ENCODE measurements at places on chromosomes 4 and X.

DNA sequence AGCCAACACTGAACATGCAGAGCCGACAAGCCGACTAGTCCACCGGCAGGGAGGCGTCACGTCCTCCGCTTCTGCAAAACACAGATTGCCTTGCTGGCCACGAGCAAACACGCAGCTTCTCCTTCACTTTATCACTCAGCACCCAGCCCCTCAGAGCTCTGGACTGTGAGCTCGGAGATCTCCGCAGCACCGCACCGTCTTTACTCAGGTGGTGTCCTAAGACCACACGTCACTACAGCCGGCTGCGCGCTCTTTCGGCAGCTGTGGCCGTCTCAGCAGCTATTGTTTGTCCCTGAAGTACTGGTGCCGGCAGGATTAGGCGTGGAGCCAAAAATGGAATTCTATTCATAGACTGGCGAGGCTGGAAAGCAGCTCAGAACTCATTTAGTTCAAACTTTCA is 72.0 kb downstream of the FAT1 start:
- no peak for DNase-seq

- DNase-seq = no peak
Measured at GRCh38 chrX:139213241-139213709, 317.3 kb upstream of the F9 start.

DNA sequence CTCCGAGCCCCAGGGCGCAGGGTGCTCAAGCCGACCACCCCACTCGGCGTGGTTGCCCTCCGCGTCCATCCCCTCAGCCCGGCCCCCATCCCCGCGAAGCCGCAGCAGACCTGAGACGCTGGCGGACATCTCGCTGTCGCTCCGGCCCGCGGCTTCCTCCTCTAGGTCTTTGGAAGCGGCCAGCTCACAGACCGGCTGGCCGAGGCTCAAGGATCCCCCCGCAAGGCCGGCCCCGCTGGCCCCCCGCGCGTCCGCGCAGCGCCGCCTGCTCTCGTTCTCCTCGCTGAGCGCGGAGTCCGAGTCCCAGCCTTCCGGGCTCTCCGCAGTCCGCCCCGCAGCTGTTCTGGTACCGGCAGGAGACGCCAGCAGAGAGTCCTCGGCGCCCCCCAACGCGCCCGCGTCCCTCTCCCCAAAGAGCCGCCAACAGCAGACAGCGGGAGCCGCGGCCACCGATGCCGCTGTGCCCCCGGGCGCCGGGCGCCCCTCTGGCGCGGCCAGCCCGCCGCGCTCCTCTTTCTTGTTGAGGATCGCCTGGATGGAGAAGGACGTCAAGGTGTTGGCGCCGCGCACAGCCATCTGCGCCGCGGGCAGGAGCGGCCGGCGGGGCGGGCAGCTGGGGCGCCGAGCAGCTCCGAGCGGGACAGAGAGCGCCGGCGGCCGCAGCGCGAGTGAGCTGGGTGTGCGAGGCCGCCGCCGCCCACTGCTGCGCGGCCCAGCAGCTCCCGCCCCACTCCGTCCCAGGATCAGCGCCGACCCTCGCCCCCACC is at the start of gene NKX3-2:
NKX3-2 (minus strand) TSS at position 670 of the 767 bp plus-strand sequence; CDS start at position 576, 94 bp downstream.
- DNase-seq = no peak

- DNase-seq = no peak
Measured at GRCh38 chrX:49960061-49960460, 37.7 kb downstream of the CLCN5 start.

- DNase-seq = no peak
Measured at GRCh38 chr4:83305187-83305586, 20.6 kb upstream of the COQ2 start.

DNA sequence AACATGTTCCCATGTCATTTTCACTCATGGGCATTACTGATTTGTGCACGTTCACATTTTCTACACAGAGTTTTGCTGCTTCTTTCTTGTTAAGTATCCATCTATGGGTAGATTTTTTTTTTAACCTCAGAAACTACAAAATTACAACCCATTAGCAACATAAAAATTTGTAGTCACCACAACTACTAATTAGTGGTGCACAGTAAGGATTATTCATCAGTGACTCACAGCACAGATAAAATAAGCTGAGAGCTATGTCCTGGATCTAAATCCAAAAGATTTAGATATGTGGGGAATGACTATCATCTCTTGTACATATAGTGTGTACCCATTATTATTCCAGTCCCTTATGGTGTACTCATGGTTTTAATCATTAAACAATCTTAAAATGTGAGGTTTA is 19.7 kb upstream of the AMELX start:
- no peak for DNase-seq

GRCh38 chr4:163484906-163485305 is 9.6 kb upstream of the TMA16 start:
- DNase-seq = peak; percentile 67

GRCh38 chr4:150329373-150329772 is 251.1 kb downstream of the DCLK2 start:
- no peak for DNase-seq

DNA sequence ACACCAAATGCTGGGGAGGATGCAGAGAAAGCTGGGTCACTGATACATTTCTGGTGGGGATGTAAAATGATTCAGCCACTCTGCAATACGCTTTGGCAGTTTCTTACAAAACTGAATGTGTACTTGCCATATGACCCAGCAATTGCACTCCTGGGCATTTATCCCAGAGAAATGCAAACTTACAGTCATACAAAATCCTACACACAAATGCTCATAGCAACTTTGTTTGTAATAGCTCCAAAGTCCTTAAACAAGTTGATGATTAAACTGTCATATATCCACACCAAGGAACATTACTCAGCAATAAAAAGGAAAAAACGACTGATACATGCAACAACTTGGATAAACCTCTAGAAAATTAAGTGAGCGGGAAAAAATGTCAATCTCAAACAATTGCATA is 12.3 kb downstream of the MID1 start:
- no peak for DNase-seq

DNA sequence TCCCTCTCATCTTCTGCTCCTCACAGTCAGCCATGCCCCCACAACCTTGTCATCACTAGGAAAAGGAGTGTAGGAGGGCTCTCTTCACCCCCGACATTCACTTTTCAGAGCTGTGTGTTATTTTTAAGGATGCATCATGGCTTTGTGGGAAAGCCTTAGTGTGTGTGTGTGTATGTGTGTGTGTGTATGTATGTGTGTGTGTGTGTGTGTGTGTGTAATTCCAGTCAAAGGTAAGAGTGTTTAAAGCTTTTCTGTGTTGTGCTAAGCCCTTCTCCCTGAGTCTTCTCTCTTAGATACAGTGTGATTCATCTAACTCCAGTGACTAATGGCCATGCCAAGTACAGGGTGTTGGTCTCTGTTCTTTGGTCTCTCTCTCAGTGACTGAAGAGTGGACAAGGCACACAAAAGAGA is 76.6 kb downstream of the CHIC2 start:
- DNase-seq = no peak

DNA sequence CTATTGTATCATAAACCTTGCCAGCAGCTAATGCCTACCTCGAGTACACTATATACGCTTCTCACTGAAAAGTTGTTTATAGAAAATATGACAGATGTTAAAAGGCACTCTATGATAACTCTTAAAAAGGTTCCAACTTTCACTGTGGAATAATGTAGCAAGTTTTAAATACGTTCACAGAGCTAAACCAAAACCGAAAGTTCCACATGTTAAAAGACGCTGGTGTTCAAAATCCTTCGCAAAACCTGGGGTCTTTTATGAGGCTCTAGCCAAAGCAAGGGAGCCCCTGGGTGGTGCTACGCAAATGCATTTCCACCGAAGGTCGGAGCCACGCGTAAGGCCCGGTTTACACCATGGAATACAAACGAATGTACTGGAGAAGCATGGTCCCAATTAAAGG is 103.7 kb upstream of the TENM3 start:
- no peak for DNase-seq

DNA sequence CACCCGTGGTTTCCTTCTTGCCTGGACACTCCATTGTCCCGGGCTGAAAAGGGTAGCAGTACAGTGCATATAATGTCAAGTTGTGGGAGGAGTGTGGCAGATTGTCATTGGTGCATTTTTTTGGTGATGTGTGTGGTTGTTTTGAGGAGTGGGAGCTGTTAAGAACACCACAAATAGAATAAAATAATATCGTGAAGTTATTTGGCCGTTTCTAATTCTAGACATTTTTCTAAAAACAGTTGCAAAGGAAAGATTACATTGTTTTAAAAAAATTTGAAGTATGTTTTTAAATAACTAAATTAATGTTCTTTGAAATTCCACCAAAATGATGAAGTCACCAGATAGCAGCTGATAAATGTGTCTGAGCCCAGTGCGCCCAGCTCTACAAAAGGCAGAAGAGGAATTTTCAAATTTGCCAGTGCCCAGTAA is 1.3 kb downstream of the PKD2 start:
- no peak for DNase-seq

DNA sequence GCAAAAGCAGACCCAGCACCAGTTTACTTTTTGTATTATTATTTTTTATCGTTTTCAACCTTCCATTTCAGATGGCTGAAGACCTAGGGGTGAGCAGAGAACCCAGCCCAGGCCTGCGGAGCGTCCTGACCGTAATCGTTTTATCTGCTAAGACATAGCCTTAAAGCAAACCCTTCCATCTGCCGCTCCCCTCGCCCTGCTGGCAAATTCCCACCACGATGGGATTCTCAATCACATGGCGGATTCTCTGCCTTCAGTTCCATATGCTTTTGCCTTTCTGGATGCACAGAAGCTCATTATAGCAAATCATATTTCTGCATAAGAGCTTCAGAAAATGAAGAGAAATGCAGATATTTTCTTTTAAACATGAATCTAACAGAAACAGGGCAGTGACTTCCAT is 18.6 kb upstream of the XG start:
- DNase-seq = no peak

- no peak for DNase-seq
Measured at GRCh38 chrX:13790206-13791131, 26.4 kb downstream of the GPM6B start.

DNA sequence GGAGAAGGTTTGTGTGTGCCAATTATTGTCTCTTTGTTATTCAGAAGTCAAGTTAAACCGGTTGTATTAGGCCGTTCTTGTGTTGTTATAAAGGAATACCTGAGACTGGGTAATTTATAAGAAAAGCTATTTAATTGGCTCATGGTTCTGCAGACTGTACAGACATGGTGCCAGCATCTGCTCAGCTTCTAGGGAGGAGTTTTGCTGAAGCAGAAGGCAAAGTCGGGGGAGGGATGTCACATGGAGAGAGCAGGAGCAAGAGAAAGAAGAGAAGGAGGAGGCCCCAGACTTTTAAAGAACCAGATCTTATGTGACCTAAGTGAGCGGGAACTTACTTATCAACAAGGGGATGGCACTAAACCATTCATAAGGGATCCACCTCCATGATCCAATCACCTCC is 349.3 kb upstream of the PCDH18 start:
- no peak for DNase-seq

GRCh38 chr4:75623026-75623425 is 7.3 kb downstream of the CDKL2 start:
- no peak for DNase-seq

GRCh38 chrX:9494771-9495170 is 29.9 kb downstream of the TBL1X start:
- no peak for DNase-seq

DNA sequence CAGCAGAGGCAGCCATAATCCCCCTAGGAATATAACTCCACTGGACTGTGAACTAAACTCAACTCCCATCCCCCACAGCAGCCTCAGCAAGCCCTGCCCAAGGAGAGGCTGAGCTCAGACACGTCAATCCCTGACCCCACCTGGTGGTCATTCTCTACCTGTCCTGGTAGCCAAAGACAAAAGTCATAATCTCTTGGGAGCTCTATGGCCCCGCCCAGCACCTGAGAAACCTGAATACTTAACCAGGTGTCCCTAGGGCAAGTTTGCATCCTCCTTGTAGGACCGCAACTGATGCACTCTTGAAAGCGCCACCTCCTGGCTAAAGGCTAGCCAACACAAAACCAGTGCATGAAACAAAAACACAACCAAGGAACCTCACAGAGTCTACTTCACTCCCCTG is 18.4 kb downstream of the CT47B1 start:
- no peak for DNase-seq

DNA sequence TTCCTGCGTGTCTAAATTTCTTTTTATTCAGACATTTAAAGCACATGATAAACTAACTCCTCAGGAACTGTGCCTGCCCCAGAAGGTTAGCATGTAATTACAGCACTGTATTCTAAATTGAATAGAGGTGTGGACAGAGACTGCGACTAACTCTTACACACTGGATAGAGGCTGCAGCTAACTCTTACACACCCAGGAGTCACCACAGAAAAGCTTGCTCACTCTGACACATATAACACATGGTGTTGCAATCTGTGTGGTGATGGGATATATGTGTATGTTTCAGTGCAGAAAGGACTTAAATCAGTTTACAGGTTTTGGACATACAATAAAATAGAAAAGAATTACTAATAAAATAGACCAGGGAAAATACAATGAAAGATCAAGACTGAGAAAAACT is 41.5 kb downstream of the SMAD1 start:
- no peak for DNase-seq

GRCh38 chr4:178450614-178451013 is 1008.4 kb upstream of the AGA start:
- DNase-seq = no peak

GRCh38 chrX:10034740-10035260 is 67.6 kb downstream of the CLDN34 start:
- DNase-seq = no peak

DNA sequence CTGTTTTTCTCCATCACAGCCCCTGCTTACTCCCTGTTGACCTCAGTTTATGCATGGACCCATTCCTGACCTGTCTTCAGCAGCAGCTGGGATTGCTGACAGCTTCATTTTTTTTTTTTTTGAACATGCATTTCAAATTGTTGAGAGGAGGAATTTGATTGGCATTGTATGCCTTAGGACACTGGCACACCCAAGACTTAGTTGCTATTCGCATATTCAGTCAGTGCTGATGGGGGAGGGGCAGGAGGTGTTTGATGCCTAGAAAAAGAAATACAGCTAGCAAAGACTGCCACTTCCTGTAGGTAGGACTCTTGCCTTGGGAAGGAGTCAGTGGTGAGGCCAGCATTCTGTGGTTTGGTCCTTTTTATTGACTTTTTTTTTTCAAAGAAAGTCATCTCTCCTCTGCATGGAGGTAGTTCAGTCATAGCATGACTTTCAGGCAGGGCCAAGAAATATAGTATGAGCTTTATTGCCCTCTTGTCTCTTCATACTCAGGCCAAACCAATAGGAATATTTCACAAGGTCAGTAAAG is 33.6 kb upstream of the XK start:
- DNase-seq = no peak

DNA sequence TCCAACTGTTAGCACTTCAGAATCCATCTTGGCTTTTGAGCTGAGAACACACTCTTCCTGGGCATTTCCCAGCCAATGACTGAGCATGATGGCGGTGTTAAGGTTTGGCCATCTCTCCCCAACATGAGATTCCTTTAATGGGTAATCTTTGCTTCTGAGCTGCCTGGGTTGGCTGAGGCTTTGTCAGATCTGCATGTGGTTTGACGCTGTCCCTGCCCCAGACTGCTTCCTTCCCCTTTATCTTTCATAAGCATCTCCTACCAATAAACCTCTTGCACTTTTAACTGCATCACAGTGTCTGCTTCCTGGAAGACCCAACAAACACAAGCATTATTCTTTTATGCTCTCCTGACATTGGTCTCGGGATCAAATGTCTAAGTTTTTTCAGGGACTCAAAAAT is 31.5 kb upstream of the DIPK2B start:
- DNase-seq = no peak

- no peak for DNase-seq
Measured at GRCh38 chr4:28378109-28378830, 1517.6 kb downstream of the STIM2 start.
